Esophagus squamous epithelium (tissue), 5 donors: ENCODE measurements at places on chromosomes 5 and 9. TPM values are rescaled to one million over a fixed set of nuclear protein-coding genes. Genes with fewer than 3 reads are reported as not detected.

The NMUR2 gene
- total RNA-seq: not detected

The LHX2 gene
- not detected for total RNA-seq

The TAF11L5 gene
- total RNA-seq: not detected

The CCNJL gene
- 0.04 TPM for total RNA-seq

The ARID3C gene
- total RNA-seq: not detected

The SCGB3A2 gene
- total RNA-seq: not detected

The SEMA5A gene
- 3.9 TPM for total RNA-seq

The LAMC3 gene
- 0.53 TPM for total RNA-seq

The COL27A1 gene
- total RNA-seq: 14.5 TPM
